ENCODE measurements at places on chromosomes 1 and 21.

DNA sequence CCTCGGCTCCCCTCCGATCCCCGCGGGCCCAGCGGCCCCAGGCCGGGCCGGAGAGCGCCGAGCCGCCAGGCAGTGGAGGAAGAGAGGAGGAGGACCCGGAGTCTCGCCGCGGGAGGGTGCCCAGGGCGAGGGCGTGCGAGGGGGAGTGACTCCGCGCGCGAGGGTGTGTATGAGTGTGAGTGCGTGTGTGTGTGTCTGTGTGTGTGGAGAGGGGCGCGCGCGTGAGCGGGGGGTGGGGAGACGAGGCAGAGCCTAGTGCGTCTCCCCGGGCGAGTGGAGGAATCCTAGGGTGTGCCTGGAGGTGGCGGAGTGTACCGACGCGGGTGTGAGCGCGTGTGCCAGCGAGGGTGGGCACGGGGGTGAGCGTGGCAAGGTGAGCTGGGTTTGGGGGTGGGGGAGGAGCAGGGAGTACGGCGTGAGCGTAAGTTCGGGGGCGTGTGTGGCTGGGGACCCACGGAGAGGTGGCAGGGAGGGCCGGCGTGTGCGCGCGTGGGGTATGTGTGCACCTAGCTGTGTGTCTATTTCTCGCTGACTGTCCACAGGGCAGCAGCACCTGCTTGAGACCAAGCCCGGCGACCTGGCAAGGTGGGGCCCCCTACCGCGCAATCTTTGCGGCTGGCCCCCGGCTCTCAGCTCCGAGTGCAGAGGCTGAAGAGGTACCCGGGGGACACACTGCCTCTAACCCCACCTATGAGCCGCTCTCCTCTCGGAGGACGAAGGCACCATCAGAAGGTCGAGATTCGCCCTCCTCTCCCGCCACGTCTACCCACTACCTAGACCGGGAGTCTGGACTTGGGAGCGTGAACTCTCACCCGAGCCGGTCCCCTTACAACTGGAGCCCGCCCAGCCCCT, 784 bp upstream of the KCND3 start:
- DNase-seq = no peak

DNA sequence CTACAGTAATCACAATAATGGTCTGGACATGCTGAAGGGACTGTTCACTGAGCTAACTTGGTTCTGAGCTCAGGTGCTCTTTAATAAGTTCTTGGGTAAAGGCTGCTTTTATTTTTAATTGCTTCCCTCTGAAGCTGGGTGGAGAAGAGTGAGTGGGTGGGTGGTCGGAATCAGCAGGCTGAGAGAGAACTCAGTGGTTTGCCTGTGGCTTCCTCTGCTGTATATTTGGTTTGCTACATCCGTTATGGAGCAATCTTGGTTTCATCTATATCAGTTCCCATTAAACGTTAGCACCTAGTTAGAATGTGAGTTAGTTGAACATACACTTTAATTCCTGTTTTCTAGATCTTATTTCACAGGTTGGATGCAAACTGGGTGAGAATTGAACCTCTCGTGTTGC, 23.3 kb downstream of the CNIH4 start:
- peak; percentile 83 for DNase-seq

DNA sequence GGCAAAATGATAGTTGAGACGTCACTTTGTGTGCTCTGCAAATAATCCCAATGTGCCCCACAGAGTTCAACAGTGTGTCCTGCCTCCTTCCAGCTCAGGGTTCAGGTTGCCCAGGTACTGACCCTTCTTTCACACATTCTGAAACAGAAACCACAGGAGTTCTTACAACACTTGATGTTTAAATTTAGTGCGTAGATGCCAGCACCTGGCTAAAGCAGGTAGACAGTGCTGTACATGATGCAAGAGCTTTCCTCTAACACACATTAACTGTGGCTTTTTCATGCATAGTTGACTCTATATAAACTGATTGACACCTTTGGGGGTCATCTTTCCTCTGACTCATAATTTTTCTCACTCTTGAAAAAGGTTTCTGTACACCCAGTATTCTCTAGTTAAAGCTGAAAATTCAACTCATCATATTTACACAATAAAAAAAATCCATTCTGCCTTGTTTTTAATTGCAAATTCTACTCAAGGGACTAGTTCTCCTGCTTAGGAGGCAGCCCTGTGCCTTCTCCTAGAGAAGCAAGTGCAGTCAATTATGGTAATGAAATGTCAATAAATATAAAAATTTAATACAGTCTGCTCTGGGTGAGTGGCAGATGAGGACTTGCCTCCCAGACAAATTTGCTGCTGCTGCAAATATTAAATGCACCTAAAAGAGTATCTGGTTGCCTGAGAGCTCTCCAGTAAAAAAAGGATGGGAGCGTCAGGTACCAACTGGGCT, 91.4 kb downstream of the NR5A2 start:
- no peak for DNase-seq

DNA sequence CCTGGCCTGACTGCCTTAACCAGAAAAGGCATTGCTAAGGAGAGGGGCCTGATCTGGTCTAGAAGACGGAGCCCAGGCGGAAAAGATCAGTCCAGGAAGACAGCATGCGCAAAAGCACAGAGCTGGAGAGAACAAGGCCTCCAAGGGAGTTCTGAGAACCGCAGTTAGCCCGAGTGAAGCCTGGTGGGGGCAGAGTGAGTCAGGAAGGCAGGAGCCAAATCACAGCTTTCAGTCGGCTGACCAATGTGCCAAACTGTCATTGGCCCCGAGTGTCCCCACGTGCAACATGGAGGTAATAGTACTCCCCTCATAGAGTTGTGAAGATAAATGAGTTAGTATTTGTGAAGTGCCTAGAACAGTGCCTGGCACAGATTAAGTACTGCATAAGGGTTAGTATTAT, 1.2 kb upstream of the TSPAN2 start:
- DNase-seq = no peak

GRCh38 chr1:59994302-59995198, 68.0 kb upstream of the CYP2J2 start:
- DNase-seq = no peak

- DNase-seq = no peak
Measured at GRCh38 chr1:91682882-91683597, 182.4 kb downstream of the CDC7 start.
